Cardiac muscle cell (in vitro differentiated cells and primary cell): ENCODE measurements at places on chromosomes 5 and 9.

- peak; percentile 73 for DNase-seq
- no peaks in the 10 kb centered on the region for H3K27me3 ChIP-seq
- H3K4me1 ChIP-seq: peaks cover 13% of the 10 kb centered on the region
These were observed 146.9 kb upstream of the FBN2 start for GRCh38 chr5:128684961-128685360.

- no peaks in the 10 kb centered on the region for H3K27me3 ChIP-seq
- DNase-seq: no peak
- no peak overlapping the region for H3K27ac ChIP-seq
- H3K4me1 ChIP-seq: peaks cover 4% of the 10 kb centered on the region
These were observed 68.7 kb downstream of the NTNG2 start for GRCh38 chr9:132230605-132231004.

DNA sequence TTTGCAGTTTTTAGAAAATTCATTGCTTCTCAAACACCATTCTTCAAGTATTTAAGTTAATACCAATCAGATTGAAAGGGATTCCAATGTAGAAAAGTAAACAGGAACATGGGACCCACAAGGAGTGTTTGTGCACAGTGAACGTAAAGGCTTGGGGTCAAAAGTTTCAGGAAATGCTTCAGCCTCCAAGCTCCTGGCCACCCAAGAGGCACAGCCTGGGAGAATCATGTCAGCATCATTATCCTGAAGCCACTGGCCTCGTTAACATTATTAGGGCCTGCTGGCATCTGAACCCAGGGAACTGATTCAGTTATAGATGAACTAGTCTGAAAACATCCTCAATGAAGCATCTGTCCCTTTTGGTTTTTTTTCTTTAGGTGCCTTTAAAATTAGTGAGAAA, 122.9 kb downstream of the NXNL2 start:
- no peaks in the 10 kb centered on the region for H3K27me3 ChIP-seq
- no peak overlapping the region for H3K4me3 ChIP-seq
- H3K27ac ChIP-seq: no peak overlapping the region
- no peaks in the 10 kb centered on the region for H3K36me3 ChIP-seq
- DNase-seq: no peak
- H3K4me1 ChIP-seq: no peaks in the 10 kb centered on the region

DNA sequence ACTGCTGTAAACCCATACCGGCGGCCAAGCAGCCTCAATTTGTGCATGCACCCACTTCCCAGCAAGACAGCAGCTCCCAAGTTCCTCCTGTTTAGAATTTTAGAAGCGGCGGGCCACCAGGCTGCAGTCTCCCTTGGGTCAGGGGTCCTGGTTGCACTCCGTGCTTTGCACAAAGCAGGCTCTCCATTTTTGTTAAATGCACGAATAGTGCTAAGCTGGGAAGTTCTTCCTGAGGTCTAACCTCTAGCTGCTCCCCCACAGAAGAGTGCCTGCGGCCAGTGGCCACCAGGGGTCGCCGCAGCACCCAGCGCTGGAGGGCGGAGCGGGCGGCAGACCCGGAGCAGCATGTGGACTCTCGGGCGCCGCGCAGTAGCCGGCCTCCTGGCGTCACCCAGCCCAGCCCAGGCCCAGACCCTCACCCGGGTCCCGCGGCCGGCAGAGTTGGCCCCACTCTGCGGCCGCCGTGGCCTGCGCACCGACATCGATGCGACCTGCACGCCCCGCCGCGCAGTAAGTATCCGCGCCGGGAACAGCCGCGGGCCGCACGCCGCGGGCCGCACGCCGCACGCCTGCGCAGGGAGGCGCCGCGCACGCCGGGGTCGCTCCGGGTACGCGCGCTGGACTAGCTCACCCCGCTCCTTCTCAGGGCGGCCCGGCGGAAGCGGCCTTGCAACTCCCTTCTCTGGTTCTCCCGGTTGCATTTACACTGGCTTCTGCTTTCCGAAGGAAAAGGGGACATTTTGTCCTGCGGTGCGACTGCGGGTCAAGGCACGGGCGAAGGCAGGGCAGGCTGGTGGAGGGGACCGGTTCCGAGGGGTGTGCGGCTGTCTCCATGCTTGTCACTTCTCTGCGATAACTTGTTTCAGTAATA, at the start of gene FXN:
TSS of gene FXN (plus strand) at position 315 of the 871 bp plus-strand sequence. CDS start at position 346, 31 bp downstream.
- peak within 1 kb of the TSS; percentile 92 for H3K27ac ChIP-seq
- no peaks in the 10 kb centered on the region for H3K27me3 ChIP-seq
- H3K4me3 ChIP-seq: peak within 1 kb of the TSS; percentile 53

GRCh38 chr9:130342714-130343085, 77.1 kb downstream of the HMCN2 start:
- H3K27me3 ChIP-seq: no peaks in the 10 kb centered on the region
- H3K27ac ChIP-seq: no peak overlapping the region
- DNase-seq: no peak
- peaks cover 5% of the 10 kb centered on the region for H3K4me1 ChIP-seq

GRCh38 chr9:137441289-137441934, at the start of gene ENTPD8:
Gene ENTPD8 (minus strand): TSS chr9:137441357. CDS start chr9:137438285, 3,072 bp downstream.
- H3K4me3 ChIP-seq: peak within 1 kb of the TSS; percentile 34
- DNase-seq: no peak
- peaks cover 20% of the 10 kb centered on the region for H3K27me3 ChIP-seq
- H3K27ac ChIP-seq: no peak within 1 kb of the TSS

GRCh38 chr5:175329976-175330375, 114.0 kb downstream of the DRD1 start:
- no peaks in the 10 kb centered on the region for H3K27me3 ChIP-seq
- H3K4me1 ChIP-seq: no peaks in the 10 kb centered on the region
- H3K27ac ChIP-seq: no peak overlapping the region
- no peak for DNase-seq
- H3K4me3 ChIP-seq: no peak overlapping the region

GRCh38 chr9:25935188-25935587, 256.9 kb upstream of the TUSC1 start:
- H3K4me1 ChIP-seq: no peaks in the 10 kb centered on the region
- no peak for DNase-seq
- no peaks in the 10 kb centered on the region for H3K36me3 ChIP-seq
- no peak overlapping the region for H3K4me3 ChIP-seq
- H3K27me3 ChIP-seq: no peaks in the 10 kb centered on the region
- H3K27ac ChIP-seq: no peak overlapping the region

DNA sequence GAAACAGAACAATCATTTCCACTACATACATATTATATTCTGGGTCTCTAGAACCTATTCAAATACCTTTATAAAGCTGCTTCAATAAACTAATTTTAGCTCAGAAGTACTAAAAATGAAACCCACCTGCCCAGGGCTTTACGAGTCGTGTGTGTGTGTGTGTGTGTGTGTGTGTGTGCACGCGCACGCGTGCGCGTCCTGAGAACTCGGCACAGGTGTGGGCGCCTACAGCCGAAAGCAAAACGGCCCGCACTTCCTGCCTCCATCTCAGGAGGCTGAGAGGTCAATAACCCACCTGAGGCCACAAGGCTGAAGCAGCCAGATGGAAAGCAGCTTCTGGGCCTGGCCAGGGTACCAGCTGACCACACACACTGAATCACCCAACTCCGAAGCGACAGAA, 3.0 kb downstream of the CLPTM1L start:
- no peak for DNase-seq
- H3K4me3 ChIP-seq: no peak overlapping the region
- no peaks in the 10 kb centered on the region for H3K27me3 ChIP-seq
- peaks cover 34% of the 10 kb centered on the region for H3K36me3 ChIP-seq
- H3K27ac ChIP-seq: no peak overlapping the region

GRCh38 chr5:122356855-122357254, 44.8 kb downstream of the SNCAIP start:
- no peak overlapping the region for H3K4me3 ChIP-seq
- peaks cover 42% of the 10 kb centered on the region for H3K4me1 ChIP-seq
- no peaks in the 10 kb centered on the region for H3K27me3 ChIP-seq

- H3K4me1 ChIP-seq: no peaks in the 10 kb centered on the region
These were observed 177.2 kb upstream of the PITX1 start for GRCh38 chr5:135211083-135211790.

DNA sequence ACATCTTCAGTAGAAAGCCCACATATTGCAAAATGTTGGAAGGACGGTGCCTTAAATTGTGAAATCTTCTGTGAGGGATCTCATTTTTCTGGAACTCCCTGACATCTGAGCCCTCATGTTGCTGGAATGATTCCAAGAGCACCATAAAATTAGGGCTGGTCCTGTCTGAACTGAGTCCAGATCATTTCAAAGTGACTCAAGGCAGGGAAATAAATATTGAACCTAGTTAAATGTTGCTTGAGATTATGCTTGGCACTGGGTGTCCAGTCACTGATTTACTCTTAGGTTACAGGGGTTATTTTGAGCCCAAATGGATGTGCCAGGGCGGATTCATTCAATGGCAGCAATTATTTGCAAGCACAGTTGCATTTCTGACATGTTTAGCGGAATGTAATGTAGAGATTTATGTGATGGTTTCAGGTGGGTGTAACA, 437.0 kb downstream of the PIK3R1 start:
- H3K27ac ChIP-seq: no peak overlapping the region
- no peak overlapping the region for H3K4me3 ChIP-seq
- H3K36me3 ChIP-seq: no peaks in the 10 kb centered on the region
- no peaks in the 10 kb centered on the region for H3K4me1 ChIP-seq
- no peaks in the 10 kb centered on the region for H3K27me3 ChIP-seq
- DNase-seq: no peak

- no peak overlapping the region for H3K27ac ChIP-seq
- H3K27me3 ChIP-seq: peaks cover 73% of the 10 kb centered on the region
- H3K4me1 ChIP-seq: peaks cover 10% of the 10 kb centered on the region
- H3K36me3 ChIP-seq: no peaks in the 10 kb centered on the region
- no peak for DNase-seq
- no peak overlapping the region for H3K4me3 ChIP-seq
These were observed 101.7 kb upstream of the PITX1 start for GRCh38 chr5:135135530-135136226.
